Cortex of kidney (tissue), 1 donor: ENCODE measurements at places on chromosomes 7 and 10.

- DNase-seq: no peak
Measured at GRCh38 chr7:150003304-150003810, 129.6 kb downstream of the ATP6V0E2 start.

- DNase-seq: no peak
Measured at GRCh38 chr7:70505886-70506285, 626.1 kb upstream of the GALNT17 start.

DNA sequence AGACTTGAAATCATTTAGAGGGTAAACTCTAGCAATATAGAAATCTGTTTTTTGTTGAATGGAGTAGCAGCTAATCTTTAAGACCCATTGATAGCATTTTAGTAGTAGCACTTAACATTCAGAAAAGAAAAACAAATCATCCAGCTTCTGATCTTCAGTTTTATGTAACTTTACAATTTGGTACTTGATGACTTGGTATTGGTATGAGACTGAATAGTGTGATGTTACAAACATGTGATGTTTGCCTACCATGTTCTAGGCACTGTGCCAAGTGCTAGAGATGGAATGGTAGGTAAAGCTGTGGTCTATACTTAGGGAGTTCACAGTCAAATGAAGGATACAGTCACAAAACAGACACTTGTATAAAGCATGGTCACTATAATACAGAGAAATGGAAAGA lies 21.3 kb downstream of the ZEB1 start:
- DNase-seq: no peak

DNA sequence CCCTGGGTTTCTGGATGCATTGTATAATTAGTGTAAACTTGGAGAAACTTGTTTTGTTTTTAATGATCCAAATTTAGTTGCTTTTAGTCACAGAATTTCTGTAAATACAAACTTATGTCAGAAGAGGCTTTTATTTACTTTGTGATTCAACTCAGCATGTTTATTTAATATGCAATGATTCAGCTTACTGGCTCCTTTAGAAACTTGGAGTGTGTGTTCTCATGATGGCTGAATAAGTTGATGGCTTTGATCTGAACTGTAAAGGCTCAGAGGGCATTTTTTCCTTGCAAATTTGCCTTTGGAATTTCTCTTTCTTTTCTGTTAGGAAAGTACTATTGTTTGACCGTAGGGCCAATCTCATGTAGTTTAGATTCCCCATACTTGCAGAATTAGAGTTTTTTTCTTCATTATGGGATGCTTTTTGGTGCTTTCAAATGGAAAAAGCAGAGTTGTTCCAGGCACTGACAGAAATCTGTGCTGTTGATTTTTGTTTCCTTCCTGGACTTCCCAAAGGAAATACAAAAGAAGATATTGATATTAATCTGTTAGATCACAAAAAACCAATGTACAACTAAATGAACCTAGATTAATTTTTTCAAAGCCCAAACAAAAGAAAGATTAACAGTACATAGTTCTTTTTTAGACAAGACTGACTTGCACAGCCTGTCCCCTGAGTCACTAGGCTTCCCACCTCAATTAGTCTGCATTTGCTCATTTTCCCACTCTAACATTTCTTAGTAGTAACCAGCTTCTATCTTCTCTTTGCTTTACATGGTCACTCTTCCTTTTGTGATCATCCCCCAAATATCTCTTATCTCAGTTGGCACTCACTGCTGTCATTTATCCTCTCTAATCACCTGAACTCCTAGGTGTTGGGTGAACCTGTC lies 96.8 kb upstream of the AGR3 start:
- no peak for DNase-seq

- no peak for DNase-seq
Measured at GRCh38 chr7:129773871-129774270, 162.4 kb downstream of the NRF1 start.

DNA sequence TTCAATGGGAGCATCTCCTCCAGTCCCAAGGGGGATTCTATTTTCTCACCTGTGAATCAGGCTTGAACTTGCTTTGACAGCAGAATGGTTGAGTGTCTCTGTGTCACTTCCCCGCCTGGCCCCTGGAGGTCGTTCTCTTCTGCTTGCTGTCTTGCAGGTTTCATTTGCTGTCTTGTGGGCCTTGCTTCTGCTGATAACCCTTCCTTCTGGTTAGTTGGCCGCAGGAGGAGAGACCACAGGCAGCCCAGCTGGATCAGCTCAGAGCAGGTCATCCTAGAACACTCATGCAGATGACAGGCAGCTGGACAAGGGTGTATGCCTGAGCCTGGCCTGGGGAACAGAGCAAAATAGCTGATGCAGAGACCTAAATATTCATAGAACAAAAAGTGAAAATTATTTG lies 344.2 kb upstream of the ADARB2 start:
- DNase-seq: no peak
